ENCODE measurements at places on chromosomes 5 and 9. TPM values are rescaled to one million over a fixed set of nuclear protein-coding genes. Genes with fewer than 3 reads are reported as not detected.

The PCDHGA5 gene
- total RNA-seq, result 6.1 TPM

The BTF3 gene
- total RNA-seq, result 780 TPM

The MCC gene
- 14.0 TPM for total RNA-seq

The ENHO gene
- not detected for total RNA-seq

The ZNF462 gene
- total RNA-seq, result 26.8 TPM

The TYRP1 gene
- not detected for total RNA-seq

The WHRN gene
- total RNA-seq, result 7.2 TPM

The SPATA31D4 gene
- total RNA-seq, result not detected

The ZBTB6 gene
- 14.5 TPM for total RNA-seq

The FOXD4L4 gene
- 0.16 TPM for total RNA-seq

The ECSCR gene
- 16.4 TPM for total RNA-seq

DNA sequence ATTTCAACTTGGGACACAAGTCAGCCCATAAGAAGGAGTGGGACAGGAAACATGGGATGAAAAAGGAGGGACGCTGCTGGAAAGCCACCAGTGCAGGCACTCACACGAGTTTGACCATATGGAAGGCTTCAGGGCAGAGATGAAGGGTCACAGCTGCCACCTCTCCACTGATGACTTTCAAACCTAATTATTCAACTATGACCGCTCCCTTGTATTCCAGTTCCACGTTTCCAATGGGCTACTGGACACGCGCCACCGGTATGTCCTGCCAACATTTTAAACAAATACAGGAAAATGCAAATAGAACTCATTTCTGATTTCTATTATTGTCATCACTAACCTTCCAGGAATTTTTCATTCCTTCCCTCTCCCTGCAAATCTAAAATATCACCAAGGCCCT lies 134.7 kb downstream of the SLC1A3 start:
- H3K27me3 ChIP-seq, result peaks cover 3% of the 10 kb centered on the region
- H3K27ac ChIP-seq, result no peak overlapping the region
- H3K4me3 ChIP-seq, result no peak overlapping the region
- H3K4me1 ChIP-seq, result peaks cover 16% of the 10 kb centered on the region
- no peak for DNase-seq

GRCh38 chr5:9513827-9514226 lies 32.0 kb downstream of the SEMA5A start:
- H3K36me3 ChIP-seq, result no peaks in the 10 kb centered on the region
- no peak for DNase-seq
- H3K4me1 ChIP-seq, result peaks cover 9% of the 10 kb centered on the region
- H3K4me3 ChIP-seq, result no peak overlapping the region
- H3K27me3 ChIP-seq, result no peaks in the 10 kb centered on the region

GRCh38 chr5:74441616-74442015 lies 198.9 kb downstream of the ENC1 start:
- no peak for DNase-seq
- H3K4me3 ChIP-seq, result no peak overlapping the region
- H3K4me1 ChIP-seq, result no peaks in the 10 kb centered on the region
- H3K36me3 ChIP-seq, result no peaks in the 10 kb centered on the region
- no peaks in the 10 kb centered on the region for H3K27me3 ChIP-seq

GRCh38 chr9:27765266-27766072 lies 192.2 kb upstream of the C9orf72 start:
- no peak for DNase-seq
- no peaks in the 10 kb centered on the region for H3K36me3 ChIP-seq
- H3K27me3 ChIP-seq, result no peaks in the 10 kb centered on the region
- no peaks in the 10 kb centered on the region for H3K4me1 ChIP-seq
- no peak overlapping the region for H3K4me3 ChIP-seq
- no peak overlapping the region for H3K27ac ChIP-seq

DNA sequence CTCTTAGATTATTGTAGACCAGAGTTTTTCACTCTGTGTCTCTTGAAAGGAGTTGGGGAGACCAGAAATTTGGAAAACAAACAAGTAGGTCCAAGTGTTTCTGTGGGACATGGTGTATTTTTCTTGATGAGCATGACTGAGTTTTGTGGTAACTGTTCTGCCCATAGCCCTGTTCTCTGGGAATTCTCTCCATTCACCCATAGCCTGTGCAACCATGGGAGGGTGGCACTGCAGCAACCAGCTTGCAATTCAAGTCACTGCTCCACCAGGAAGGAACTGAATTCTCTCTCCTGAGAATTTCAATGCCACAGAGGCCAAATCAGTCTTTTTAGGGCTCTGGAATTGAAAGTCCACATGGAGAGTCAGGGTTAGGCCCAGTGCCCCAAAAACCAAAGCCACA lies 475.3 kb upstream of the TRPC7 start:
- no peak overlapping the region for H3K27ac ChIP-seq
- no peaks in the 10 kb centered on the region for H3K36me3 ChIP-seq
- DNase-seq, result no peak
- no peak overlapping the region for H3K4me3 ChIP-seq

DNA sequence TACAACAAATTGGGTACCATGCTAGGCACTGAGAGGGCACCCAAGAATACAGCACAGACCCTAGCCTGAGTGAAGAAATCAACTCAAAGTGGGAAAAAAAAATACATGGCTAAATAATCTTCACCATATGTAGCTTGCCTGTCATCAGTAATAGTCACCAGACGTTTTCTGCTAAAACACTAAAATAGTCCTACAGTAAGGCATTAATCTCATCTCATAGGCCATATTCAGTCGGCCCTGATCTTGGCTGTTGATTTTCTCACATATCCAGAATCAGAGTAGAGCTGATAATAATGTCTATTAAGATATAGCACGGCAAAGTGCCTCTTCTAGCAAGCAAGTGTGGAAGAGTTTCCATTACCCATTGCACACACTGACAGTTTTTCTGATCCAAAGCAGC lies 322.1 kb upstream of the SLC30A5 start:
- H3K36me3 ChIP-seq, result no peaks in the 10 kb centered on the region
- H3K27me3 ChIP-seq, result no peaks in the 10 kb centered on the region
- DNase-seq, result no peak
- no peaks in the 10 kb centered on the region for H3K4me1 ChIP-seq
- H3K27ac ChIP-seq, result no peak overlapping the region

- no peaks in the 10 kb centered on the region for H3K4me1 ChIP-seq
- H3K27me3 ChIP-seq, result no peaks in the 10 kb centered on the region
- no peak for DNase-seq
- no peaks in the 10 kb centered on the region for H3K36me3 ChIP-seq
- no peak overlapping the region for H3K27ac ChIP-seq
Observed at GRCh38 chr5:101482931-101483330, 579.8 kb upstream of the ST8SIA4 start.

- no peak overlapping the region for H3K27ac ChIP-seq
- no peak overlapping the region for H3K4me3 ChIP-seq
- no peaks in the 10 kb centered on the region for H3K27me3 ChIP-seq
- H3K4me1 ChIP-seq, result no peaks in the 10 kb centered on the region
- no peaks in the 10 kb centered on the region for H3K36me3 ChIP-seq
Observed at GRCh38 chr9:72037571-72037970, 22.8 kb downstream of the C9orf57 start.

DNA sequence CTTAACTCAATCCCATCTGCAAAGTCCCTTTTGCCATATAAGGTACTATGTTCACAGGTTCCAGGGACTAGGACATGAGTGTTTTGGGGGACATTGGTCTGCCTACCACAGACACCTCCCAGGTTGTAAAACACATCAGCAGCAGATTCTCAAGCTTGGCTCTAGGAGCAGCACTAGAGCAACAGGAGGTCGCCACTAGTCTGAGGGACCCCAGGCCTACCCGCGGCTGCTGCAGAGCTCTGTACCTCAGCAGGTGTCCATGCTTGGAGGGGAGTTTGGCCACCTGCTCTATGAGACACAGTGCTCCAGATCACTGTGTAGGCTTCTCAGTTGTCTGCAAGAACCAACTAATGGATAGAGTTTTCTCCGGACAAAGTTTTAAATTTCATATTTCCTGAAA lies 262.2 kb upstream of the ARRDC3 start:
- no peaks in the 10 kb centered on the region for H3K36me3 ChIP-seq
- no peak for DNase-seq
- H3K27me3 ChIP-seq, result no peaks in the 10 kb centered on the region
- no peaks in the 10 kb centered on the region for H3K4me1 ChIP-seq
- H3K4me3 ChIP-seq, result no peak overlapping the region
- H3K27ac ChIP-seq, result no peak overlapping the region

DNA sequence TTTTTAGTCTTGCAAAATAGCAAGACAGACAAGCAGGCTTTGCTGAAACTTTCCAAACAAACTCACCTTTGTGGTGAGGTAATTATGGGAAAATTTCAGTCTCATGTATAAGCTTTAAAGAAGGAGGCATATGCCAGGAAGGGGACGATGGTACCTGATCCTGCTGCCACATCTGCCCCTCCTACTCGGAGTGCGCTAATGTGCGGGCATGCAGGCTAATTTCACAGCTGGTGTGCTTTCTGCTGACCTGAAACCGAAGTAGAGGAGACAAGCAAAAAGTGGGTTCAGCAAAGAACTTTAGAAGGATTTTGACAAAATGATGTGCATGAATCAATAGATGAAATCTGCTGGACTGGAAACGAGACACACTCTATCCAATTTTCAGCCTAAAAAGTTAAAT lies 117.1 kb upstream of the IRX4 start:
- H3K27ac ChIP-seq, result no peak overlapping the region
- no peak overlapping the region for H3K4me3 ChIP-seq
- no peaks in the 10 kb centered on the region for H3K36me3 ChIP-seq
- no peaks in the 10 kb centered on the region for H3K4me1 ChIP-seq

- no peak for DNase-seq
- H3K27me3 ChIP-seq, result no peaks in the 10 kb centered on the region
- no peak overlapping the region for H3K27ac ChIP-seq
- no peak overlapping the region for H3K4me3 ChIP-seq
Observed at GRCh38 chr5:127206320-127207113, 84.1 kb upstream of the MEGF10 start.

DNA sequence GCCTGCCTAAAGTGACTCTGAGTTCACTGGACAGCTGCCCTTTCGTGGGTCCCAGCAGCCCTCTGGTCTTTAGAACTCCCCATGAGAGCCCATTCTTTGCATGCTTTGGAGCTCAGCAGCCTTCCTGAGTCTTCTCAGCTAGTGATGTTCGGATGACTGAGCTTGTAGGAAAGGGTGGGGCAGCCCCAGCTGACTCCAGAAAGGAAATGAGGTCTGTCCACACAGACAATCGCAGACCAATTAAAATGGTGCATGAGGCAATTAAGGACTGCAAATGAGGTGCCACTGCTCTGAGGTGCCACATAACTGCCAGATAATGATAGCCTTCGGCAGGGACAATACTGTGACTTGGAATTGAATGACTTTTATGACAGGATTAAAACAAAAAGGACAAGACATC lies 25.4 kb upstream of the TOMM5 start:
- H3K27ac ChIP-seq, result no peak overlapping the region
- no peak overlapping the region for H3K4me3 ChIP-seq
- no peaks in the 10 kb centered on the region for H3K27me3 ChIP-seq
- H3K36me3 ChIP-seq, result no peaks in the 10 kb centered on the region
- no peak for DNase-seq

- H3K27me3 ChIP-seq, result no peaks in the 10 kb centered on the region
- H3K4me3 ChIP-seq, result no peak overlapping the region
- peaks cover 32% of the 10 kb centered on the region for H3K4me1 ChIP-seq
- H3K36me3 ChIP-seq, result peaks cover 29% of the 10 kb centered on the region
- no peak for DNase-seq
Observed at GRCh38 chr5:14359069-14360043, 216.2 kb downstream of the TRIO start.

DNA sequence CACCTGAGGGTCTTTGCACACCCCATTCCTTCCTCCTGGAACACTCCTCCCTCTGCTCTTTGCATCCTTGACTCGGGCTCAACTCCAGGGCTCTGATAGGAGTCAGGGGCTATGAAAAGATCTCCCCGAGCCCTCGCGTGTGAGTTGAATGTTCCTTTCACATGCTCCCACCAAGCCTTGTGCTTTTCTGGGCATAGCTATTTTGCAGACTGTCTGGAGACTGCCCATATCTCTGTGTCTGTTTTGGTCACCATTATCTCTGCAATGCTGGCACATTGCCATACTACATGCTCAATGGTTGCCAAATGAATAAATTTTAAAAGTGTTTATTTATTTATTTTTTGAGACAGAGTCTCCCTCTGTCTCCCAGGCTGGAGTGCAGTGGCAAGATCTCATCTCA lies 56.9 kb upstream of the PLPP1 start:
- H3K4me1 ChIP-seq, result peaks cover 6% of the 10 kb centered on the region
- no peaks in the 10 kb centered on the region for H3K27me3 ChIP-seq
- H3K36me3 ChIP-seq, result no peaks in the 10 kb centered on the region
- no peak for DNase-seq
- no peak overlapping the region for H3K4me3 ChIP-seq

DNA sequence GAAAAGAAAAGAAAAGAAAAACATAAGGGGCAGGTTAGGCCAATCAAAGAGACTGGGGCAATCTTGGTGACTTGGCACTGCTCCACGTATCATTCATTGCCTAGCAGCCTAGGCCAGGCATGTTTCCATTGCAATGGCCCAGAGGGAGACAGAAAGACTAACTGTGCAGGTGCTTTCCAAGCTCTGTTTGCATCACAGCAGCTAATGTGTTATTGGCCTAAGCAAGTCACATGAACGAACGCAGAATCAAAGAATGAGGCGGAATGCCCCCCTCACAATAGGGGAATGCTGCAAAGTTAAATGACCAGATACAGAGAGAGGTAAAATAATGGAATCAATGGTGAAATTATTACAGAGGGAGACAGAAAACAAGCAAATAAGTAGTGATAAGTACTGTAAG lies 11.1 kb upstream of the VPS13A start:
- H3K4me1 ChIP-seq, result no peaks in the 10 kb centered on the region
- no peaks in the 10 kb centered on the region for H3K36me3 ChIP-seq
- no peak for DNase-seq
- H3K27ac ChIP-seq, result no peak overlapping the region
- no peak overlapping the region for H3K4me3 ChIP-seq

DNA sequence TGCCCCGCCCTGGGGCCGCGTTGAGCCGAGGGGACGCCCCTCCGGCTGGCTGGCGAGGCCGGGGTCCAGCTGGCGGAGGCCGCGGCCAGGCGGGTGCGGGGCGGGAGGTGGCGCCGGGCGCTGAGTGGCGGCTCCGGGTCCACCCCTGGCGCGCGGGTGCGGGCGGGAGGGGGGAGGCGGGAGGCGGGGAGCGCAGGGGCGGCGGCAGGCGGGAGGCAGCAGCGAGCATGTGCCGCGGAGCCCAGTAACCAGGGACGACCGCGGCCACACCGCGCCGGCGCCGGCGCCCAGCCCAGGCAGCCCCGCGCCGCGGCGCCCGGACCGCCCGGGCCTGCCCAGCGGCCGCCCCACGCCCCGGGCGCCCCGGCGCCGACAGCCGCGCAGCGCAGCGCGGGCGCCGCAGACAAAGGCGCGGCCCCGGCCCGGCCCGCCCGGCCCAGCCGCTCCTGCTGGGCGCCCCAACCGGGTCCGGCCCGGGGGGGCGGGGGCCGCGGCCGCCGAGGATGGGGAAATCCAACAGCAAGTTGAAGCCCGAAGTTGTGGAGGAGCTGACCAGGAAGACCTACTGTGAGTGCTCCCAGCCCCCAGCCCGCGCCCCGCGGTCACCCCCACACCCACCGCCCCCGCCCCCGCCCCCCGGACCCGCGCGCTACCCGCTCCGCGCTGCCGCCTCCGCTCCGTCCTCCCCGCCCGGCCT lies at the start of gene NCS1:
TSS of gene NCS1 (plus strand) at position 244 of the 697 bp plus-strand sequence. CDS start at position 504, 260 bp downstream.
- H3K27me3 ChIP-seq, result no peaks in the 10 kb centered on the region
- peak within 1 kb of the TSS; percentile 99 for H3K27ac ChIP-seq
- peaks cover 48% of the 10 kb centered on the region for H3K4me1 ChIP-seq
- H3K4me3 ChIP-seq, result peak within 1 kb of the TSS; percentile 95

GRCh38 chr5:38115318-38115827 lies 143.0 kb upstream of the EGFLAM start:
- H3K4me1 ChIP-seq, result no peaks in the 10 kb centered on the region
- no peak overlapping the region for H3K4me3 ChIP-seq
- H3K36me3 ChIP-seq, result no peaks in the 10 kb centered on the region
- DNase-seq, result no peak
- H3K27me3 ChIP-seq, result no peaks in the 10 kb centered on the region

GRCh38 chr5:10964806-10965205 lies 203.8 kb upstream of the DAP start:
- no peak for DNase-seq
- no peaks in the 10 kb centered on the region for H3K4me1 ChIP-seq
- no peak overlapping the region for H3K4me3 ChIP-seq
- H3K36me3 ChIP-seq, result no peaks in the 10 kb centered on the region

Measured in sigmoid colon (tissue), 7 donors.